ENCODE measurements at places on chromosomes 7 and 10.

GRCh38 chr7:158975526-158976467 lies 119.4 kb downstream of the DYNC2I1 start:
- peak; percentile 40 for DNase-seq

GRCh38 chr10:117539361-117539773 lies 3.2 kb upstream of the EMX2 start:
- DNase-seq = no peak

DNA sequence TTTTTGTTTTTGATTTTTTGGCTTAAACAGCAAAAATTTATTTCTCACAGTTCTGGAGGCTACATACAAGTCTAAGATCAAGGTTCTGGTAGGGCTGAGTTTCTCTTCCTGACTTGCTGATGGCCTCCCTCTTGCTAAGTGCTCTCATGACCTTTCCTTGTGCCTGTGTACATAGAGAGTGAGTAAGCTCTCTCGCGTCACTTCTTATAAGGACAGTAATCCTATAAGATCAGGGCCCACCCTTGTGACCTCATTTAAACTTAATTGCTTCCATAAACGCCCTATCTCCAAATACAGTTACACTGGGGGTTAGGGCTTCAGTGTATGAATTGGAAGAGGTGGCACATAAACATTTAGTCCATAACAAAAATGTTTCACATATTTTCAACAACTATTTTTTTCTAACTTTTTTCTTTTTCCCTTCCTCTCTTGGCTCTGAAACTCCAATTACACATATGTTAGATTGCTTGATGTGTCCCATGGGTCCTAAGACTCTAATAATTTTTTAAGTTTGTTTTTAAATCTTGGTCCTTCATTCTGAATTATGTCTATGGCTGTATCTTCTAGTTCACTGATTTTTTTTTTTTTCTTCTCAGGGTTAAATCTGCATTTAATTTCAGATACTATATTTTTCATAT lies 149.8 kb downstream of the HBP1 start:
- DNase-seq = no peak

DNA sequence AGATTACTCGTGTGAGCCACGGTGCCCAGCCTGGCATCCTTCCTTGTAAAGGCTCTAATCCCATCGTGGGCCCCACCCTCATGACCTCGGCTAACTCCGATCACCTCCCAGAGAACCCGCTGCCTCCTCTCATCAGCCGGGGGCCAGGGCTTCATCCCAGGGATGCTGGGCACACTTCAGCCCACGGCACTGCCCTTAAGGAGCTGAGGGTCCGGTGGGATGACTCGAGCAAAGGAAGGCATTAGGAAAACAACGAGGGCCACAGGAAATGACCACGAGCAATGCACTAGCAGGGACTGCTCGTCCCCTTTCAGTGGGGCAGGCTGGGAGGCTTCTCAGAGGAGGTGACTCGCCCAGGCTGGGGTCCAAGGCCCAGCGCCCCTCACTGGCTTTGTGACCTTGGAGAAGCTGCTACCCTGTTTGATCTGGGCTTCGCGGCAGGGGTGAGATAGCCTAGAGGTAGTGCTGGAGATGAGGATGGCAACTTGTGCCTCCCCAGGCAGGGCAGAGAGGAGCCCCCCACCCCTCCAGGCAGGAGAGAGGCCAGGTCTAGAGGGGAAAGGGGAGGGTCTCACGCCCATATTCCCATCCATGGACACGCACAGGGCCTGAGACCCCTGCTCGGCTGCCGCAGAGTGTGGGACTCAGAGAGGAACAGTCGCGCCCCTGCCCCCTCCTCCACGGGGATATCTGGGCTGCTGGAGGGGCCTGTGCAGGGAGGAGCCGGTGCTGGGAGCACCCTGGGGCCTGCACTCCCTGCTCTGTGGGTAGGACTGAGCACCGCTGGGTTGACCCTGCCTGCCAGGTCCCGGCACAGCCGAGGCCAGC lies 26.8 kb downstream of the ELFN1 start:
- peak; percentile 9 for DNase-seq

DNA sequence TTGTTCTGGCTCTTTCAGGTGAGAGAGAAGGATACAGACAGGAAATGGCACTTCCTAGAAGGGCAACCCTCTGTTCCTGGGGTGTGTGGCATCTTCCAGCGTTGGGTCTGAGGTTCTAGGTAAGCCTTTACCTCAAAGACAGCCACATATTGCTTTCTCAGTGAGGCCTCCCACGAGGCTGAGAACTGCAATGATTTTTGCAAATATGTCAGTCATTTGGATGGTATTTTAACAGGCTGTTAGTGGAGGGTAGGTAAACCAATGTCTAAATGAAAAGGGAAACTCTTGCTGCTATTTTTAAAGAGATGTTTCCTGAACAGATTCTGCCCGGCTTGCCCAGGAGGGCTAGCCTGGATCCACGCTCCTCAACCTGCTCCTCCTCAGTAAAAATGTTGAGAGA lies 240.3 kb upstream of the KLF6 start:
- no peak for DNase-seq

Data from activated naive CD4-positive, alpha-beta T cell treated with anti-CD3 and anti-CD28 coated beads, Interleukin-2, amount 50 U/mL, for 16 hours (primary cell).